ENCODE measurements at places on chromosomes 2 and 18.

DNA sequence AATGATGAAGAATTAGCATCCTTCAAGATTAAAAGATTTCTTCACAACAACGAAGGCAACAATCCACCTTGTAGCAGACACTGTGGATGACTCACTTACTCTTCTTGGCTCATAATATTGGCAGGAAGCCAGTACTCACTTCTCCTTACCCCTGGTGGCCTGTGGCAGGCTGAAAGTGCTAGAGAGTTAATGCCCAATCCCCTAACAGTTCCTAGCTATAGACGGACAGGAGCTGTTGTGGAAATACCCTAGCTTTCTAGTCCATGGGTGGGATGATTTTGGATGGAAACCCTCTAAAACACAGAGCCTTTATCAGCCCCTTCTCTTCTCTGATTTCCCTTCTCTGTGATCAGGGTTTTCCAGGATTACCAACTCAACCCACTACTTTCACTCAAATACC lies 128.6 kb upstream of the NYAP2 start:
- no peak for DNase-seq

DNA sequence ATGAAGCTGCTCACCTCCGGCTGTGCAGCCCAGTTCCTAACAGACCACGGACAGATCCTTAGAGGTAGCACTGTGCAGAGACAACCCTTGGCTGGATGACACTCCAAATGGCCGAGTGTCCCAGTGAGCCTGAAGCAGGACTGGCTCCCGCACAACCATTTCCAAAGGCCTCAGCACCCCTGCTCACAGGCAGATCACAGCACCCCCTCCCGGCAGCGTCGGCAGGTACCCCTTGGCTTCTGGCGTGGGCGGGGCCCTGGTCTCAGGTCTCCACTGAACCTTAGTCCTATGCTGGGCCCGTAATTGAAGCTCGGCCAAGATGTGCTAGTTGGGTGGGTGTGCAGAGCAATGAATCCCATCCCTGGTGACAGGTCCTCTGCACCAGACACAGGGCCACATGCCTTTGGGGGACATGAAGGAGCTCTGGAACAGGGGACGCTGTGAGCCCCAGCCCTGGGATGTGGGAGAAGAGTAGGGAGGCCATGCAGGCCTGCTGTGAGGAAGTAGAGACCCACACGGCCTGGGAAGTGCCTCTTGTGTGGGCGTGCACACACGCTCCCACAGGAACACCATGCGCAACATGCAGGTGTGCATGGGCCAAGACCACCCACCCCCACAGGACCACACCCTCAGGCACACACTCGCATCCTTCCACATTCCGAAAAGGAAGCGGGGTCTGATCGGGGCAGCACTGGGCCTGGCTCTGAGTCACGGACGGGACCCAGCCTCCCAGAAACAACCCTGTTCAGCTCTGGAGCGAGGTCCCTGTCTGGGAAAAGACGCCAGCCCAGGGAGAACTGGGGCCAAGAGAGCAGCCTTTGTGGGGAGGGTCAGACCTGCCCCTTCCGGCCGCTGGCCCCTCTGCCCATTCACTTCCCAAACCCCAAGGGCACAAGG lies 2.8 kb downstream of the DUSP2 start:
- no peak for DNase-seq

- DNase-seq, result peak; percentile 66
Measured at GRCh38 chr2:177245010-177245422, 19.5 kb downstream of the NFE2L2 start.

DNA sequence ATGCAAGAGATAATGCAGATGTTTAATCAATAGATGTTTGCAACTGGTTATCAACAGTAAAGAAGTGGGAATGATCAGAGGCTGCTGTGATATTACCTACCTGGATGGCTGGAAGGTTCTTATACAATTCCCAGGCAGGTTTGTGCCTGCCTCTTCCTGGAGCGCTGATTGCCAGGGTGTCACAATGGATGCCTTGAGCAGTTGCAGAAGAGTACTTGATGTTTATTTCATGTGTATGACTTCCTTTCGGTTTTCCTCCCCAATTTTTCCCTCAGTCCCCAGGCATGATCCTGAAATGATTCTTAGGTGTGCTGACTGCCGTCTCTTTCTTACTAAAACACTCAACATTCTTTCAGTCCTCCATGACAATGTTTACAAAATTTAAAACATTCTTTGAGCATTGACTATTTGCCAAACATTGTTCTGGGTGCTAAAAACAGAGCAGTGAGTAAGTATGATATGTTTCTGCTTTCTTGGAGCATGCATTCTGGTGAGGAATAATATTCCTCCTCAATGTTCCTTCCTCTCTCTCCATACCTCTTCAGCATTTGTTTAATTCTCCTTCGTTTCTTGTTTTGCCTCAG lies 416.6 kb upstream of the TRIB2 start:
- no peak for DNase-seq

DNA sequence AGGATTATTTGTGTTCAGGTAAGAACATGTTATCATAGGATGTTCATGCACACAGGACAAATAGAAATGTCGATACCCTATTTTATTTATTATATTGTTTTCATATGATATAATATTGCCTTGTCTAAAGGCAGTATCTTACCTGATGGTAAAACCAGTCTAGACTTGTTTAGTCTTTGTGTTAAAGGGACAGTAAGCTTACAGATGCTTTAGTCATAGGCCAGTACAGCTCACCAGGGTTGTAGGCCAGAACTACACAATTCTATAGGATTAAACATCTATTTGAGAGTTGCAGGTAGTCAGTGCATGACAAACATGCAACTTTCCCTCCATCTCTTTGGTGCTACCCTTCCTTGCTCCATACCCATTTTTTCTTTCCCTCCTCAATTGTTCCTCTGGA lies 158.5 kb downstream of the GALNT3 start:
- no peak for DNase-seq

GRCh38 chr18:52933356-52933755 lies 593.4 kb downstream of the DCC start:
- DNase-seq, result no peak

DNA sequence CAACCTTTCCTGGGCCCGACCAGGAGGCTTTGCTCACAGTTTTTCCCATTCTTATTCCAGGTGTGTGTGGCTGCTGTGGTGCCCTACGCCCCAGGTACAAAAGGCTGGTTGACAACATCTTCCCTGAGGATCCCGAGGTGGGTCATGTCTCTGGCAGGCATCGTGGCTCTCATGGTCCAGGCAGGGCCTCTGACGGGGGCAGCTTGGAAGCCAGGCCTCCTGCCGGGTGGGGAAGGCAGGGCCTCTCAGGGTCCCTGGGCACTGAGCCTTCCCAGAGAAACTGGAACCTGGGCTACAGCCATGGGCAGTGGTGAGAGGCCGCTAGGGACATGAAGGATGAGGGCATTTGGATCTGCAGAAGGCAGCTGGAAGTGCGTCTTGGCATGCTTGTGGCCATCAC lies 49.4 kb downstream of the EFR3B start:
- no peak for DNase-seq

DNA sequence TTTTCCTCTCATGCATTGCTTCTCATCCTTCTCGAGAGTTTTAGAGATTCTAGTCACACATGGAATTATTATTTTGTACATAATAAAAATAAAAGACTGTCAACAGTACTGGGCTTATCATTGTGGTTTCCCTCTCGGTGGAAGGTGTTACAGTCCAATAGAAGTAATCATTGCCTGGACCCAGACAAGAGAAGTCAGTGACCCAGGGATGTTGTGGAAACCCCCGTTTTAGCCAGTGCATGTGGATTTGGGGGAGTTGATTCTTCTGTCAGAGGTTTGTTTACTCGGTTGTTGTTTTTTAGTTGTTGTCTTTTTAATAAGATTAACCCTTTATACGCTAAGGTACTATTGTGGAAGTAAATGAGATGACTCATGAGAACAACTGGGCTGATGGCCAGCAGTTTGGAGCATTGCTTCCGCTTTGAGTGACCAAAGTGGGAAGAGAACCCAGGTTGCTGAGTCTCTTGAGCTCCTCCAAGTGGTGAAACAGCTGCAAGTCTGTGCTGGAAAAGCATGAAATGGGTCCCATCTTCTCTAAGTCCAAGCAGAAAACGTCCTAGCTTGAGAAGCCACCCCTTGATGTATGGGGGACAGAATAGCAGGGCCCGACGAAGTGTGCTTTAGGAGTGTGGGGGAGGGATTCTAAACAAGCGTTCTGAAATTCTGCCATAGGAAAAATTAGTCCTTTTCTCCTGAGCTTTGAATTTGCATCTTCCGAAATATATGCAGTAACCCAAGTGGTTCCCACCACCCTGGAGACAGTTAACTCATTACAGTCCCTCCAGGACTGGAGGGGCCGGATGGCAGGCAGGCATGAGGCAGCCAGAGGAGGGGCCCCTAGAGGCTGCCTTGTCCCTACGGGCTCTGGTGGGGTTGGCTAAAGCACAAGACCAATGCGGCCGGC lies 61.8 kb upstream of the GPR45 start:
- peak; percentile 56 for DNase-seq

All from AG09309 (cell line).